ENCODE measurements at places on chromosomes 4 and X.
A peak's percentile ranks its signal among the peaks of the same experiment; 100 is the strongest.

- no peak for DNase-seq
Observed at GRCh38 chr4:76677571-76678326, 220.2 kb downstream of the SOWAHB start.

DNA sequence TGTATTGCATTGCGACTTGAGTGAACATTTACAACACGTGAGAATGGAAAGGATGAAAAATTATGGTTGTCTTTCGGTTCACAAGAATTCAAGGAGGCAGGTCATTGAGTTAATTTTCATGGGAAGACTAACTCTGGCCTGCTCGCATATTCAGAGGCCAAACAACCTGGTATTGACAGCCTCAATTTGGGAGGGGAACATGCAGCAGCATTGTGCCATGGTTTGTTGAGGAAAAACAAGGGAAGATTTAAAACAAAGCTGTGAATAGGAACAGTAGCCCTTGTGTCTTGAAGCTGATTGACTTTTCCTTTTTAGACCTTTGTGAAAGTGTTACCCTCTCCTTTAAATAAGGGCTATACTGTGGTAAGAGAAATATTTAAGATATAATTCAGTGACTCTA lies 31.9 kb downstream of the FAT4 start:
- DNase-seq, result no peak

- no peak for DNase-seq
Observed at GRCh38 chrX:121832446-121832845, 785.0 kb downstream of the GLUD2 start.

DNA sequence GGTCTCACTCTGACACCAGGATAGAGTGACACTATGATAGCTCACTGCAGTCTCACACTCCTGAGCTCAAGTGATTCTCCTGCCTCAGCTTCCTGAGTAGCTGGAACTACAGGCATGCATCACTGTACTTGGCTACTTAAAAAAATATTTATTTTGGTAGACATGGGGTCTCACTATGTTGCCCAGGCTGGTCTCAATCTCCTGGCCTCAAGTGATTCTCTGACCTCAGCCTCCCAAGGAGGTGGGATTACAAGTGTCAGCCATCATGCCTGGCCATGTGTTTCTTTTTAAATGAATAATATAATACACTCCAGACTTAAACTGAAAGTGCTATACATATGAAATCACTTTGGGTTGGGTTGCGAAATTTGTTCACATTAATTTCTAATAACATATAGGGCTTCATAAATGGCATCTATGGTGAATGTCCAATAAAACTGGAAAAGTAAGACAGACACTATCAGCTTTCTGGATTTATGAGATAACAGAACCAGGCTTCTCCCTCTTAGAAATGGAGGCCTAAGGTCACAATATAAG lies 48.0 kb downstream of the SEC24D start:
- DNase-seq, result no peak

DNA sequence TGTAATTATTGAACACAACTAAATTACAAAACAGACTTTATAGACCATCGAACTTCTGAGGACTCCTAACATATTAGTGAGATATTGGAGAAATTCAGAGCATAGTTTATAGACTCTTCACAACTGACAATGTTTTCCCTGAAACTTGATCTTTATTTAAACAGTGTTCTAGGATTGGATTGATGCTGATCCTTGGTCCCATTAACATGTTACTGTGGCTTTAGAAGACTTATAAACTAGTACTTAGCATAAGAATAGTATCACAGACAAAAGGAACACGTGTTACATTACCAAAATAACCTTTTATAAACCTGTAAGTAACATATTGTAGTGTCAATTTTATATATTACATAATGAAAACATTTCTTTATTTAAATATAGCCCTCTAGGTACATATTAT lies 689.6 kb downstream of the CCSER1 start:
- DNase-seq, result no peak

- no peak for DNase-seq
Observed at GRCh38 chr4:15781427-15782095, 3.4 kb downstream of the CD38 start.

DNA sequence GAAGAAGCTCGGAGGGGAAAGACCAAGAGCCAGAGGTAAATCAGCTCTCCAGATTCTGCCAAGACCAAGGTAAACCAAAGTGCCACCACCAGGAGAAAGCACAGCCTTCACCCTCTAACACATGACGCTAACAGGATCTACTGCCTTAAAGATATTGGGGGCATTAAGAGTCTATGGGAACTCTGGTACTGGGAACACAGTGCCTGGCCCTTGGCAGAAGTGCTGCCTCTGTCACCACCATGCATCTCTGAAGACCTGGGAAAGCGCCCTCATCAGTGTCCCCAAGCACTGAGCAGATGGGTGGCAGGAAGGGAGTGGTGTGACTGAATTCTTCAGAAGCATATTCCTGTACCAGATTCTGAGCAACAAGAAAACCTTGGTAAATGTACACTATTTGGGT lies 1.3 kb downstream of the QDPR start:
- no peak for DNase-seq

GRCh38 chr4:18917689-18918088 lies 896.1 kb upstream of the LCORL start:
- DNase-seq, result no peak

GRCh38 chr4:68358988-68359387 lies 9.1 kb upstream of the YTHDC1 start:
- DNase-seq, result no peak

DNA sequence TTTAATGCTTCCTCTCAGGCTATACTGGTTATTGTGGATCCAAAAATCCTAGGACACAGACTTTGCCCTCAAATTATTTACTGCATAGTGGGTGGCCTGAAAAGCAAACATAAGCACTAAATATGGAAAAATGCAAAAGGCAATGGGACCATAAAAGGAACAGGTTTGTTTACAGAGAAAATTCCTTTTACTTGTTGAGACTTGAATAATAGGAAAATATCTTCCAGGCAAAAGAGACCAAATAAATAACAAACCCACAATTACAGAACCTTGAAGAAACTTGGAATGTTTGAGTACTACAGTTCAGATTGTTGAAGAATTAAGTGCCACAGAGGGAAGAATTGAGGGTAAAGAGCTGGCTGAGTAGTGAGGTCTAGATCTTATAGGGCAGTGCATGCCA lies 711.0 kb downstream of the C4orf33 start:
- DNase-seq, result no peak

DNA sequence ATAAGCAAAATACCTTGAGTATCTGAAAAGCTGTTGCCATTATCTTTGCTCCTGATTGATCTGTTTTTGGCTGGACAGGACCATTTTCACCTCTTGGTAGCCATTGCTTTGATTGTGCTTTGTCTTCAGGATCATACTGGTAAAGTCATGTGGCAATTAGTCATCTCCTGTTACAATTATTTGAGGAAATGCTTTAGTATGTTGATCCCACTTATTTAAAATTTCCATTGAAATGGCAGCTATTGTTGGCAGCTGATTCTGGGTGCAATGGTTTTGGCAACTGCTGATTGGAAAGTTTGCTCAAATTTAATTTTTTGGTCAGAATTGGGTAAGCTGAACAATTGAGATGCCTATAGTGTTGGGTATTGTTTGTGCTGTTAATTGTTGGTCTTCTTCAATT lies 238.3 kb upstream of the TLL1 start:
- DNase-seq, result no peak

- DNase-seq, result no peak
Observed at GRCh38 chr4:184039963-184040383, 134.9 kb downstream of the STOX2 start.

DNA sequence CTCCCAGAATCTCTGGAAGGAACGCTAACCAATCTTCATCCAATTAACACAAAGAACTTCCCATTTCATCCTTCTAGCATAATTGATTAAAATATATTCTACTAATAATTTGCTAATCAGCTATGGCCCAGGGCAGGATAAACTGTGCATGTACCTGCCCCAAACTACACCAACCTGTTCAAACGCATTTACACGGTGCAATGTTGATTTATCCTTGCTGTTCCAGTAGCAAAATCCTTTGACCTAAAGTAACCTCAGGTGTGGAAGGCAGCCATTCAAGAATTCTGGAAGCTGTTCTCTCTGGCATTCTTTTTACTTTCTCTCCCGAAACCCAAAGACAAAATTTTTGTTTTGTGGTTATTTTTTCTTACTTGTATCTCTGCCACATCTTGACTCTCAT lies 309.4 kb downstream of the ZNF674 start:
- DNase-seq, result no peak

- no peak for DNase-seq
Observed at GRCh38 chrX:121028419-121028818, 19.0 kb upstream of the GLUD2 start.

- peak; percentile 2 for DNase-seq
Observed at GRCh38 chrX:148466292-148466691, 34.1 kb upstream of the AFF2 start.

GRCh38 chr4:142226014-142226413 lies 589.6 kb downstream of the IL15 start:
- DNase-seq, result no peak

DNA sequence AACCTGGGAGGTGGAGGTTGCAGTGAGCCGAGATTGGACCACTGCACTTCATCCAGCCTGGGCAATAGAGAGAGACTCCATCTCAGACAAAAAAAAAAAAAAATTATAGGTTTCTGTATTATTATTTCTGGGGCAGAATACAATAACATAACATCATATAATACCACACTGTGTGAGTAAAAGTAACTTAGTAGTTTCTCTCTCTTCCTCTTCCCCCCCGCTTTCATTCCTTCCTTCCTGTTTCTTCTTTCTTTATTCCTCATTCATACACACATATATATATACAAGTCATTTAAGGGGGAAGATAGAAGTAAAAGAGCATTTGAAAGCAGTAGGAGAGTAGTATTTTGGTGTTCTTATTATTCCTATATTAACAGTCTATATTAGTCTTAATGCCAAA lies 55.9 kb upstream of the FHDC1 start:
- no peak for DNase-seq

DNA sequence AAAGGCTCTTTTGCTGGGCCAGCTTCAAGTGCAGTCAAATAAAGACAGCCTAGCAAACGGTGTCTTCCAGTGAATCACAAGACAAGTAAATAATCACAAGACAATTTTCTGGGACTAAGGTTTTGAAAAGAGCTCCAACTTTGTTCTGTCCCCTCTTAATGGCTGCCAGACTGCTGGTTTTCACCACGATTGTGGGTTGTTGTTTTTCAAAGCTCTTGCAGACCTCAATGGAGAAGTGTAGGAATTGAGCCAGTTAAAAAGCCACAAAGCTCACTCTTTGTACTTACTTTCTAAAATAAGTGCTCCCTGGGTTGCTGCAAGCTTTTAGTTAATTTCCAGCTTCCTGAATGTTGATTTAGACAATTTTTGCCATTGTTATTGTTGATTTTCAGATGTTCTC lies 405.8 kb upstream of the HTR2C start:
- no peak for DNase-seq

GRCh38 chrX:27964432-27964831 lies 16.8 kb downstream of the DCAF8L1 start:
- no peak for DNase-seq

DNA sequence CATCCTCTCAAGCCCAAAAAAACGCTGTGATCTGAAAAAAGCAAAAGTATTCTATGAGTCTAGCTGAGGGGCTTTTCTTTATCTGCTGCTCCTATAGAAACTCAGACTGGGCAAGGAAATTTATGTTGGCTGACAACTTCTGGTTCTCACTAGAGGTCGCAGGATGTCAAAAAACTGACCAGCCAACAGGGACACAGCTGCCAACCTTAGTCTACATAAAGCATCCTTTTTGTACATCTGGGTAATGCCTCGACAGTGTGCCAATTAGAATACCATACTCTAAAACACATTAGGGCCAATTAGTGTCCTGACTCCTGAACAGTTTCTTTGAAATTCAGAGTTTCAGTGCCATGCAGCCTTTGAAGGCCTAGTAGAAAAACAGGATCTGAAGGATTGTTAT lies 8.8 kb upstream of the TLL1 start:
- no peak for DNase-seq
